ENCODE measurements at places on chromosomes 1 and 21.

GRCh38 chr1:81128079-81128478, 672.7 kb upstream of the ADGRL2 start:
- DNase-seq: no peak

- DNase-seq: no peak
Measured at GRCh38 chr1:50246869-50247268, 138.1 kb downstream of the ELAVL4 start.

DNA sequence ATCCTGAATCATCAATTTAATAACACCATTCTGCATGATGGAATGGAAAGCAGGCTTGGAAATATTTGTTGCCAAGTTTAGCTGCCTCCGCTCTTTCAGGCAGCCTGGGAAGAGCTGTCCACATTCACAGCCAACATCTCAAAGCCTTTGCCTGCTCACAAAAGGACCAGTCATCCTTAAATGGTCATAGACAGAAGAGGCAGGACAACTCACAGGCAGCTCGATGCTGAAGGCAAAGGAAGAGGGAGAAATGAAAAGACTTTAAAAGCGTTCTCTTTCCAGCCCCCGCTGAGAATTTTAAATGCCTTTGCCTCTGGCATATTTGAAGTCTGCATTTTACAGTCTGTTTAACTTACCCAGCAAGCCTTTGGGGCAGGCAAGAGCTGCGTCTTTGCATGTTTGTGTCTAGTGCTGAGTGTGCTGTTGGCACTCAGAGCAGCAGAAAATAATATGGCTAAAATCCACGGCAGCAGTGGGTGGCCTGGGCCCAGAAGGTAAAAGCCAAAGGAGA, 68.9 kb downstream of the NMNAT2 start:
- peak; percentile 64 for DNase-seq

DNA sequence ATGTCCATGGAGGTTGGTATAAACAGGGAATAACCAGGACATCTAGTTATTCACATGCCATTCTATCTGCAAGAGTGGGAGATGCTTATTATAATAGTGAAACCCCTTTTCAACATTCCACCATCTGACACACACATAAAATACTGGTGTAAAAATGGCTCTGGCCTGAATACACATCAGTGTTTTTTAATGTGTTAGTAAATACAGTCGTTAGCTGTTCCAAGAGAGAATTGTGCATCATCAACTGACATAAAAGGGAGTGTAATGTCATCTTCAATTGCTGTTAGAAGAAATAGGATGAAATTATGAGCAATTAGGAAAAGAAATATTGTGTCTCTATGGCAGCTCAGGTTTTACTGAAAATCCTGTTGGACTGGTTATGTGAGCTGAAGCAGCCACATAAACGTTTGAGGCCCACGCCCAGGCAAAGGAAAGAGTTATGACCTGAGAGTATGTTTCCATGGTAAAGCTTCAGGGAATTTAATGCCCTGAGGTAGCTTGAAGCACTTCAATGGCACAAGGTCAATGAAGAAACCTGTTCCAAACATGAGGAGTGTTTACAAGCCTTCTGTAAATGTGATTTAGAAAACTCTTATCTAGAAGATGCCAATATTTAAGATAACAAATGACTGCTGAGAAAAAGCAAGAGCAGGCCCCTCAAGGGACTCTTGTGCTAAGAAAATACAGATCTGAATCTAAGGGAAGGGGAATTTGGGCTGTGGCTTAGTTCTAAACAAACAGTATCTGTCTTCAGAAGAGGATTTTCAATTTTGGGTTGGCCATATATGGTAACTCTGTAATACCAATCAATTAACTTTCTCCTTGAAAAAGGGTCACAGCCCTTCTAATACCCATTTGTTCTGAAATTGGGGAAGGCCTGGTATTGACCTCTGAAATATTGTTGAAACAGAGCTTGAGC, 384.3 kb downstream of the SEC16B start:
- peak; percentile 2 for DNase-seq

- DNase-seq: peak; percentile 16
Measured at GRCh38 chr21:38170283-38170682, 86.5 kb upstream of the KCNJ15 start.

- DNase-seq: peak; percentile 100
Measured at GRCh38 chr1:155983191-155984024, 5.1 kb upstream of the ARHGEF2 start.

DNA sequence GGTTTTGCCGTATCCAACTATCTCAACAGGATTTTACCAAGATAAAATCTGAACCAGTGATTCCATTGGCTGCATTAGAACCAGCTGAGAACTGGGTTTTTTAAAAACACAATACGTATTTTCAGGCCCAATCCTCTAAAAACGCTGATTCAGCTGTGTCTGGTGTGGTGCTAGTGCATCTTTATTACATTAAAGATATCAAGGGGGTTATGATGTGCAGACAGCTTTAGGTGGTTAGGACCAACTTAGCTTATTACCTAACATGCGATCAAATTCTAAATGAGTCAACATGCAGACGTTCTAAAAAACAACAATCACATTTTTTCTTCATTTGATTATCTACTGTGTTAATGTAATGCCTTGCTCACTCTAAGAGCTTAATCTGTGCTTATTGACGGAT, 32.0 kb upstream of the EXO1 start:
- no peak for DNase-seq
